ENCODE measurements at places on chromosomes 13 and 19.

DNA sequence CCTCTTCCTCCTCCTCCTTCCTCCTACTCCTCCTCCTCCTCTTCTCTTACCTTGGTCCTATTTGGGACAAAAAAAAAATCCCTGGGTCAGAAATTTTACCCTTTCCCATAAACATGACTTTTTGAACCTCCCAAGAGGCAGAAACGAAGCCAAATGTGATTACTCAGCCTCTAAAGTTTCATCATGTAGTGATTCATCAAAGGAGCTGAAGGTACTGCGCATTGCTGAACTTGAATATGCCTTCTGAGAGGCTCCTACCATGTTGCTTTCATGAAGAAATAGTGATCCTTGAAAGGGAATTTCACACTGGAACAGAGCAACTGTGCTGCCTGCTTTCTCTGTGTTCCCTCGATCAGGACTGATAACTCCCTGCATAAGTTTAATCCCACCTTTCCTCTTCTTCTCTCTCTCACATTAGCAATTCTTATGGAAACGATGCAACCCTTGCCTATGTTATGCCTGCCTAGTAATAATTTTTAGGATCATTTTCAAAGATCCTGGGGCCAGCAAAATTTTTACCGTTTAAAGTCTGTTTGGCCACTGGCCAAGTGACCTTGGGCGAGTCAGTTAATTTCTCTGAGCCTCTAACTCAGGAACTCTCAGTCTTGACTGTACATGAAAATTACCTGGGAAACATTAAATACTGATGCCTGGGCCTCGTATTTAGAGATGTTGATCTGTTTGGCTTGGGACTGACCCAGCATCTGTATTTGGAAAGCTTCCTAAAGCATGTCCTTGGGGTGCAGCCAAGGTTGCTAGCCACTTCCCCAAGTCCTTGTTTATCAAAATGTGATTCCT is 149.5 kb downstream of the DCT start:
- no peak for DNase-seq

GRCh38 chr19:16915135-16915534 is 26.3 kb downstream of the F2RL3 start:
- no peak for DNase-seq

- no peak for DNase-seq
Observed at GRCh38 chr19:46896076-46896794, 35.4 kb downstream of the ARHGAP35 start.

GRCh38 chr13:111152844-111153243 is 37.7 kb downstream of the ARHGEF7 start:
- no peak for DNase-seq

GRCh38 chr13:21736926-21737325 is 66.1 kb downstream of the FGF9 start:
- no peak for DNase-seq

- no peak for DNase-seq
Observed at GRCh38 chr19:40381321-40381720, 8.7 kb downstream of the HIPK4 start.

GRCh38 chr13:97238432-97238831 is 16.3 kb downstream of the MBNL2 start:
- no peak for DNase-seq

DNA sequence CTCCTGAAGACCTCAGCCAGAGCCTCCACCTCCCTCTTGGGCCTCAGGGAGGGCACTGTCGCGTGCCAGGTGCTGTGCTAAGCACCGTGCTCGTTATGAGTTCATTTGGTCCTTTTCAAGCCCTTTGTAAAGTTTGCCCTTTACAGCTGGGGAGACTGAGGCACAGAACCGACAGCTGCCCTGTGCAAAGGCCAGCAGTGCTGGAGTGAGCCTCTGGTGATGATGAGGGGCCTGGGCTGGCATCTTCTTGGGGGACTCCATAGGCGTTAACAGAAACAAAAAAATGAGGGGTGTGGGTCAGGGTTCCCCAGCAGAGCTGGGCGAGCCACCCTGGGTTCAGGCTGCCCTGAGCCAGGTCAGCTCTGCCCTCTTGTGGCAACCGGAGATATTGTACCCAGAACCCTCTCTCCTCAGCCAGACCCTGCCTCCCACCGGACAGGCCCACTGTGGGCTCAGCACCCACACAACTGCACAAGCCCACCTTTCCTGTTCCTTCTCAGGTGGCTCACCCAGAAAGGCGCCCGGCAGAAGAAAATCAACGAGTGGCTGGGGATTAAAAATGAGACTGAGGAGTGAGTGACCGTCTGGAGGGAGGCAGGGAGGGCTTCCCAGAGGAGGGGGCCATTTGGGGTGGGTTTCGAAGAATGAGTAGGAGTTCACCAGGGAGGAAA is 5.5 kb upstream of the IFI30 start:
- DNase-seq = peak; percentile 62

GRCh38 chr13:102799426-102800144 is 666 bp downstream of the BIVM start:
- peak; percentile 44 for DNase-seq

- no peak for DNase-seq
Observed at GRCh38 chr13:32822771-32823170, 193.5 kb upstream of the KL start.

- no peak for DNase-seq
Observed at GRCh38 chr19:56834564-56835375, 5.8 kb downstream of the PEG3 start.

DNA sequence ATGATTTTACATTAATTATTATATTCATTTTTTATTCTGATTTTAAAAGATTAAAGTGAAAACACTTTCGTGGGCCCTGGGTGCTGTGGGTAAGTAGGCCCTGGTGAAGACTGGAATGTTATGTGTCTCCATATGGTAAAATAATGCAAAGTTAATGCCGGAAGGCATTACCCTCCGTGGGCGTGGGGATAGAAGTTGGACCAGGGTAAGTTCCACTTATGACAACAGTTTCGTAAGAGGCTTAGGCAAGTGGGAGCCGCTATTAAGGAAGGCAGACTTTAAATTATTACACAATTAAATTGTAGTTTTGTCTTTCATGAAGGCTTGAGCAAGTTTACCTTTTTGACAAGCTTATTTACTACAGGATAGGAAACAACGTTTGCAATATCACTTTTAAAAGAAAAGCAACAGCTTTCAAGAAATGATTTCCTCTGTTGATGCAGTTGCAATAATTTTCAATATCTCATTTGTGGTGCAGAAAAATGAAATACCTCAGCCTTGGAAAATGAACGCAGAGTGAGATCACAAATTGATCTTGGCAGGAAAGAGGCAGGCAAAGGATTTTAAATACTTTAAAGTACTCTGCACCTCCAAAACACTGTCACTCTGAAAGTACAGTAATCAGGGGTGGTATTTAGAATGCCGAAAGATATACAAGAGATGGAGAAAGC is 310.6 kb downstream of the DCT start:
- DNase-seq = no peak

GRCh38 chr19:10289167-10289835 is 451 bp upstream of the ICAM5 start:
- DNase-seq = peak; percentile 66

DNA sequence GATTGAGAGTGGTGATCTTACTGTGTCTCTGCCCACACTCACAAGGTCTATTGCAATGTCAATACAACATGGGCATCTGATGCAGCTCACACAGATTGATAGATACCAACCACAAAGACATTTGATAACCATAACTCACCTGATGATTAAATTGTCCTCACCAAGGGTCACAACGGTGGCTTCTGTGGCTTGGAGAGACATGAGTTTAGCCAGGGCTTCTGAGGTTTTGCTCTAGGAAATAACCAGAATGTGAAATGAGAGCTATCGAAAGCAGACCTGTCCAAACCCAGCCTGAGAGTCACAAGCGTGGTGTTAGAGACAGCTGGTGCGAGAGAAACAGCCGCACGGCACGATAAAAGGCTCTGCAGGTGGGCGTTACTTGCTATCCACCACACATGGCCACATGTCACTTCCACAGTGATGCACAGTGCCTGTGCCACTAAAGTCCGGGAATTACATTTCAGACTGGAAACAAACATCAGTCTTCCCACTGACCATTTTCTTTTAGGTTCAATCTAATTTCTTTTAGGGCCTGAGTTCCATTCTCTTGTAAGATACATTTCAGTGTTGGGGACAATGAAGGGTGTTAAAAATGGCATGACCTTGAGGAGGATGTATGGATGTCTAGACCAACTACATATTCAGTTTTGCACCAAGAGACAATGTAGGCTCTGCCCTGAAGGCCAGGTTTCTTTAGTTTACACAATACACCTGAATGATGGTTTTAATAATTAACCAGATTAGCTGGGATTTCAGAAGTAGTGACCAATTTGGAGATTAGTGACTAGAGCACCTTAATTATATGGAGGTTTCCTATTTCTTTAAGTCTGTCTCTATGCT is 53.7 kb downstream of the ATP7B start:
- DNase-seq = no peak

- no peak for DNase-seq
Observed at GRCh38 chr19:11649941-11650340, 52.7 kb downstream of the ZNF627 start.

DNA sequence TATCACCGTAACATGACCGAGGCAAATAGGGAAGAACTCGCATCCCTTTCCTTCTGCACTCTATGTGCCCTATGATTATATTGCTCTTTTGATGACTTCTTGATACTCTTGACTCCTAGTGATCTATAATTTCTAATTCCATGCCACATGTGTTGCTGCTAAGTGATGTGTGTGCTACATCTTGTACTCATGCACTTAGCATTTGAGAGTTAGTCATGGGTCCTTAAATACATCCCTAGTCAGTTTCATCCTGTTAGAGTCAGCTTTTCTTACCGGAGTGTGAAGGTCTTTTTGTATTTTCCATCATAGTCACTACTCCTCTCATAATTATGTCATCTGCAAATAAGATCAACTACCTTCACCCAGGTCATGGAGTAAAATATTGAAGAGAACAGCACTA is 30.2 kb downstream of the RXFP2 start:
- no peak for DNase-seq

DNA sequence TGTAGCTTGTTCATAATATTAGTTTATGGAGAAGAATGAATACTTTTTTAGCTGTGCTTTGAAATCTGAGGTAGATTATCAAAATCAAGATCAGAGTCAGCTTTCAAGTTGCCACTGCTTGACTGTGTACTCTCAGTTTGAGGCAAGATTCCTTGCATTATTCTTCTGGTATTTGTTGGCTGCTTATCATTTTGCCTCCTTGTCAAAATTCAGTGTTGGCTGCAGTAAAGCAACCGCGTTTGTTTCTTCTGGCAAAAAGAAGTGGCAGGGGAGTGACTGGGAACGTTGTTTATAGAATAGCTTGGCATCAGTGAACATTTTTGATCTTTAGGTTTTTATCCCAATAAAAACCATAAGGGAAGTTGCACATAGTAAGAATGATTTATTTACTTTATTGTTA is 419.3 kb upstream of the GPC6 start:
- no peak for DNase-seq
